ENCODE measurements at places on chromosomes 3 and 15.

GRCh38 chr3:83873550-83873949 lies 1085.2 kb upstream of the CADM2 start:
- no peak for DNase-seq

DNA sequence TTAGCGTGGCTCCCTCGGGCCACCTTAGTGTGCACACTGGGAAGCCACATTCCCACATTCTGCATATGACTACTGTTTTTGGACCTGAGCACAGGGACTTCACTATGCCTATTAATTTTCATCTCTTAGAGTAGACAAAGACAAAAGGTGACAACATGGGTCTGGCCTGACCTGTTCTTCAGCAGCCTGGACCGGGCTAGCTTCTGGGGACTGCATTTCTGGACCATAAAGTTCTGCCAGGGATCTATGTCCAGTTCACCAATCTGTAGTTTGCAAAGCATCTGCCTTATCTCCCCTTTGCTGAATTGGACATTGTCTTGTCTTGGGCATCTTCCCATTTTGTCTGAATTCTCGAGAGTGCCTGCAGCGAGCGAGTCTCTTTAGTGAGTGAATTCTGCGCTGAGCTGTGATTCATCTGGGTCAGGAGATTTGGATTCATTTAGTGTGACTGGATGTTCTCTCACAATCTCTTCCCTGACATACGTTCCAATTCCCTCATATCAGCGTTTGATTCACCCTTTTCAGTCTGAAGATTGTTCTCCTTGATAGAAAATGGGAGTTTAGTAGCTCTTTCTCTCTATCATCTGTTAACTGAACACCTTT lies 112.2 kb upstream of the PLXNA1 start:
- DNase-seq: no peak

DNA sequence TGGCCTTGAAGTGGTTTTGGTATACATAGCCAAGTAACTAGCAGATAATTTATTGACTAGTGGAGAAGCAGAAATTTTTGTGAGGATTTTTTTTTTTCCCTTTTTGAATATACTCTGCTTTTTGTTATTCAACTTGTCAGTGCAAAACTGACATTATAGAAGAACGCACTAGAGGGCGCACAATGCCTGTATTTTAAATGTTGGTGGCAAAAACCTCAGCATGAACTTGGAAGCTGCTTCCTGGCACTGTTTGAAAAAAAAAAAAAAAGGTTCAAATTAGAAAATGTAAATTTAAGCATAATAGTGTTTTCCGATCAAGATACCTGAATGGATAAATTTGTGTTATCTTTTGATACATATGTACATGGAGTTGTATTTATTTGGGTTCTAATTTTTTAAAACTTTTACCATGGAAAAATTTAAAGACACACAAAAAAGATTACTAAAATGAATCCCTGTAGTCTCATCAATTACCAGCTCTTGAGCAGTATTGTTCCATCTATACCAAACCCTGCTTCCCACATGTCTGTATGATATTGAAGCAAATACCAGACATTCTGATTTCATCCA lies 56.0 kb downstream of the SLC25A26 start:
- peak; percentile 77 for DNase-seq

- peak; percentile 6 for DNase-seq
Observed at GRCh38 chr15:60128000-60128376, 123.9 kb downstream of the FOXB1 start.

- DNase-seq: no peak
Observed at GRCh38 chr3:54321520-54321919, 199.2 kb downstream of the CACNA2D3 start.

DNA sequence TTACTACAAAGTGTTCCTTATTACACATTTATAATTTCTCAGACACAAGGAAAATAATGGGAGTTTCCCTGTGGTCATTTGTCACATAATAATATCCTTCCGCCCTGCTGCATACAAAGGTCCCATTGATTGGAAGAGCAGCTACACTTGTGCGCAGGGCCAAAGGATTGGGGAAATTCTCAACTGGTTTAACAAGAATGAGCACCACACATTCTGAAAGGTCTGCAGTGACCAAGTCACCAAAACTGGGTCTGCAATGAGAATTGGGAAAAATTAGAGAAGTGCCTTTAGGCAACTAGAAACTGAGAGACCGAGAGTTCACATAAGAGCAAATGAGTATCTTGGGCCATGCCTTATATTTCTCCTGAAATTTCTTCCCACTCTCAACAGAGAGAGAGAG lies 98.2 kb upstream of the NR2F2 start:
- DNase-seq: no peak

- no peak for DNase-seq
Observed at GRCh38 chr3:32423534-32423933, 31.9 kb downstream of the CMTM7 start.

DNA sequence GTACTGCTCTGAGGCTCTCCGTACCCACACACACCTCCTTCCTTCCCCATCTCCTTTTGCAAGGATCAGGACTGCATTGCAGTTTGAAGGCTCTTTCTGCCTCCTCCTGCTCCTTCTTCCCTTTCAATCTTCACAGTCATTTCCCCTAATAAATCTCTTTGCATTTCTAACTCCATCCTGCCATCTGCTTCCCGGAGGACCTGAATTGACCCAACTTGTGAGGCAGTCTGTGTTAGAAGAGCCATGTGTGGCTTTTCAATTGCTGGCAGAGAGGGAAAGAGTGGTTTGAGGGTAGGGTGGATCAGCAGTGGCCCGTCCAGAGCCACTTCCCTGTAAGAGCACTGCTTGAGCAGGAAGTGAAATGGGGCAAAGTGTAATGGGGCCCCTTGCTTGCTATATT lies 35.8 kb downstream of the ANAPC13 start:
- DNase-seq: no peak

DNA sequence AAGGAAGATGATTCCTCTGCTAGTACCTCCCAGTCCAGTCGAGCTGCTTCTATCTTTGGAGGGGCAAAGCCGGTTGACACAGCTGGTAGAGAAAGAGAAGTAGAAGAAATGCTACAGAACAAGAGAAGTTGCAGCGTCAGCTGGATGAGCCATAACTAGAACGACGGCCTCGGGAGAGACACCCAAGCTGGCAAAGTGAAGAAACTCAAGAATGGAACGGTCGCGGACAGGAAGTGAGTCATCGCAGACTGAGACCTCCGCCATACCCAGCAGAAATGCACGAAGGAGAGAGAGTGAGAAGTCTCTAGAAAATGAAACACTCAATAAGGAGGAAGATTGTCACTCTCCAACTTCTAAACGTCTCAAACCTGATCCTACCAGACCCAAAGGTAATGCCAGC lies 19.0 kb upstream of the PARP14 start:
- DNase-seq: no peak

- DNase-seq: no peak
Observed at GRCh38 chr15:40163657-40164416, 3.0 kb downstream of the BUB1B start.

DNA sequence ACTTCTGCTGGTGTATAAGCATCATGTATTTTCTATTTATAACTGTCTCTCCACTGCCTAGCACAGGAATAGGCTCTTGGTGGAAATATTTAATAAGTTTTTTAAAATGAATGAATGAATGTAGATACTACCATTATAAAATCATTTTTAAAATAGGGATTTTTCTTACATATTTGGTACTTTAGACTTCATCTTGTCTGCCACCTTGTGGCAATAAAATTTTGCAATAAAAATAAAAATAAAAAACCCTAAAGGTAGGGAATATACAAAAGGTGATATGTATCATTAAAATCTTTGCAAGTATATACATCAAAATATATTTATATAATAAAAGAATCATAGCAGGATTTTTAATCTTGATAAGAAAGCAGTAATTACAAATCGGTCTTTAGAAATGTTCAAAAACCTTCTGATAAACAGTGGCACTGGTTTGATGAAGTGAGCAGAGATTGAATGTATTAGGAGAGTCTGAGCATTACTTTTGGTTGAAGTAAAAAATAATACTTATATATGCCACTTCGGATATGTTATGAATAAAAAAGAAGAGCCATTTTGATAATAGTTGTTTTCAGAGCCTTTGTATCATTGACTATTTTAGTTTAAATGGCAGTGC lies 95.2 kb downstream of the SPATA16 start:
- peak; percentile 11 for DNase-seq

GRCh38 chr15:31322504-31322903 lies 4.1 kb upstream of the KLF13 start:
- DNase-seq: no peak

DNA sequence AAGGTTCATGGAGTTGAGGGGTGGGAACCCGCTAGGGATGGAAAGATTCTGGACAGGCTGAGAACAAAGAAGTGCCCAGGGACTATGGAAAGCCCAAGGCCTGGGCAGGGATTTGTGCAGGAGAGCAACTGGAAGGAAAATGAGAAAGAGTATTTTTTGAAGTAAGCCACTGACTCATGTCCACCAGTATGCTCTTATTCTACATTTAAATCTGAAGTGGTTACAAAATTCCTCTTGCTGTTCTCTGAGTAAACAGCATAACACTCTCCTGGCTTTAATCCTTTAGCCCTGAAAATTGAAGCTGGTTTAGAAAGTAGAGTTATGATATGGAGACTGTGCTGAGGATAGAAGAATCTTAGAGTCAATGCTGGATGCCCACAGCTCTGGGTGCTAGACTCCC lies 165.2 kb downstream of the ISL2 start:
- no peak for DNase-seq

DNA sequence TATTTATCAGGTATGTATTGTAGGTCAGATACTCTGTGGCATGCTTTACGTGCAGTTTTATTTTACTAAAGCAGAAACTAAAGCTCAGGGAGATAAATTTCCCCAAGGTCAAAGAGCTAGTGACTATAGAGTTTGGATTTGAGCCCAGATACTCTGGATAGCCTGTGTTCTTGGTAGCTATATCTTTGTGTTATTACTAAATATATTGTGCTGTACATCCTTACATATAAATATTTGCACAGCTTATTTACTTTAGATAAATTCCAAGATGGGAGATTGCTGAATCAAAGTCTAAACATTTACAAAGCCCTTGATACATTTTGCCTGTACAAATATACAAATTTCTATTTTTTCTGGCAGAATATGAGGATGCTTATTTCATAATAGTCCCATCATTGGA lies 660.9 kb upstream of the NAALADL2 start:
- DNase-seq: no peak

- DNase-seq: no peak
Observed at GRCh38 chr15:96262549-96263489, 67.7 kb upstream of the NR2F2 start.

GRCh38 chr3:188367678-188368077 lies 213.7 kb downstream of the LPP start:
- no peak for DNase-seq

GRCh38 chr3:25362118-25362517 lies 65.9 kb upstream of the RARB start:
- no peak for DNase-seq

- no peak for DNase-seq
Observed at GRCh38 chr3:181974198-181974597, 262.5 kb downstream of the SOX2 start.

GRCh38 chr15:63015618-63016017 lies 26.9 kb upstream of the TPM1 start:
- no peak for DNase-seq

GRCh38 chr15:66897971-66898370 lies 167.4 kb upstream of the SMAD3 start:
- DNase-seq: no peak

DNA sequence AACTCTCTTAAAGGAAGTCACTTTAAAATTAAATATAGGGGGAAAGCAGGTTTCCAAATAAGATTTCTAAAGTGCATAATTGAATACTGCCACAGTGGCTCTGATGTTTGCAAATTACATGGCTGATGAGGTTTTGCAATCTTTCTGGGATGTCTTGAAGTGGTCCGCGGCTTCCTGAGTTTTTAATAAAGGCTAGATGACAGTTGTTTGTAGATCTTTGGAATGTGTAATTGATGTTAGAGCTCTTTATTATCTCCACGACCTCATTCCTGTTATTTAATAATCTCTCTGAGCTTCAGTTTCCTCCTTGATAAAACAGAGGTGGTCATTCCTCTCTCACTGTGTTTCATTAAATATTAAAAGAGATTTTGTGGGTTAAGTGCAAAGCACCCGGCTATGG lies 27.0 kb upstream of the CEMIP start:
- DNase-seq: no peak

GRCh38 chr3:133825969-133826727 lies 20.5 kb downstream of the SRPRB start:
- DNase-seq: no peak

GRCh38 chr15:38768970-38769369 lies 204.4 kb upstream of the RASGRP1 start:
- DNase-seq: peak; percentile 19

GRCh38 chr15:73948396-73948795 lies 22.1 kb downstream of the LOXL1 start:
- no peak for DNase-seq

GRCh38 chr3:72977060-72977808 lies 19.4 kb upstream of the PPP4R2 start:
- DNase-seq: no peak

GRCh38 chr3:150110097-150110496 lies 139.4 kb upstream of the PFN2 start:
- DNase-seq: no peak

DNA sequence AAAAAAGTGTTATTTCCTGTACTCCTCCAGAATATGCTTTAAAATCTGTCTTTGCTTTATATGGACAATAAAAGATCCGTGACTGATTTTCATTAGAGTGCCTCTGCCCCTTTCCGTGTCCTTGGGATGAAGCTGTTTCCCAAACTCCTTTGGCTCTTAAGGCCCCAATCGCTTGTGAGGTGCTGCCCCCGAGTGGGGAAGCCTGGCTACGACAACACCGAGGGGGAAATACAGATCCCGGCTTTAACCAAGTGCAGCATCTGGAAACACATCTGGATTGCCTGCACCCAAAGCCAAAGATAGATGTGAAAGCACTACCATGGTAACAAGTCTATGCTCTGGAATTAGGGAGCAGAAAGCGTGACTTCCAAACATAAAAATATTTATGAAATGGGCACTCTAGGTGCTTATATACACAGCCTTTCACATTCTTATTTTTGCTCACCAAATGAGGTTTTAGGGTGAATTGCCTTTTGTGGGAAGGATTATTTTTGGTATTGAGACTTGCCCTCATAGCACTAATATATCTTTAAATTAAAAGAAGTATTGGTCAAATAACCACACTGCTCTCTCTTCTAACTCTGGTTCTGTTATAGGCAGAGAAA lies 40.6 kb upstream of the ADCY5 start:
- DNase-seq: peak; percentile 32

DNA sequence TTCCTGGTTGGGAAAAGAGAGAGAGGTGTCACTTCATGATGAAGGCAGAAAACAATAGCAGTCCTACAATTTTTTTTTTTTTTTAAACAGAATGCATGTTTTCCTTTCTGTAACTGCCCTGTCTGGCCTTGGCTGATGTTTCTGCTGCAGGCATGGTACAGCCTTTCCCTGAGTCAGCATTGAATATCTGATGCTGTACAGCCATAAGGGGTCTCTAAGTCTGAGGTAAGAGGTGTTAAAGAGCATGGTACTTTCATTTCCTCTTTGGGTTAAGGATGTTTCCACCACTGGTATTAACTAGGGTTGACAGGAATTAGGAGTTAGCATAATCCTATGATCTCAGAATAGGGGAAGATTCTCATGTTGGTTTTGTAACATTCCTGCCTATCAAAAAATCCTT lies 147.4 kb downstream of the CHST2 start:
- peak; percentile 12 for DNase-seq

- no peak for DNase-seq
Observed at GRCh38 chr15:27218426-27218825, 247.4 kb downstream of the GABRG3 start.
